ENCODE measurements at places on chromosomes 7 and 10.

GRCh38 chr7:108294595-108294994, 161.6 kb downstream of the NRCAM start:
- no peak for DNase-seq

DNA sequence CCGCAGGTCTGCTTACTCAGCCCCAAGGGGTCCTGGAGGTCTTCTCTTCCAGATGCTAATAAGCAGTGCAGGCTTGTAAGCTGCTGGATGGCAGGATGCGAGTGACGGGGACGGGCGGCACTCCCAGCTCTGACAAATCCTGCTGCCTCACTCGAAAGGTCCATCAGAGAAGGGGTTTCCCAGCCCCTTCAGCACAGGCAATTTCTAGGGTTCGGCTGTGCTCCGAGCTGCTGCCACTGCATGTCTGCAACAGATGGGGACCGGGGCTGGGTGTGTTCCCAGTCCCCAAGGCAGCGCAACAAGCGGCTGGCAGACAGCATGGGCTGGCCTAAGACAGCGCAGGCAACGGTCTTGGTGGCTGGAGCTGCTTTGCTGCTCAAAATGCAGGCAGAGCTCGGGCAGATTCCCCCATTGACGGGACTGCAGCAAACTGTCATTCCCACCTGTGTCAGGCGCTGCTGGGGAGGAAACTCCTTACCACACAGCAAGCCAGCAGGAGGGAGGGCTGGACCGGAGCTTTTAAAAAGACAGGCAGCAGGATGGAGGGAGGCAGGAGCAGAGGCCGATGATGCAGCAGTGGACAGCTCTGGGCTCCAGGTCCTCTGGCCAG, 62.4 kb downstream of the PRKAG2 start:
- no peak for DNase-seq

- DNase-seq, result no peak
These were observed 18.0 kb downstream of the CALU start for GRCh38 chr7:128757203-128757602.

GRCh38 chr7:132179080-132179430, 397.2 kb downstream of the PLXNA4 start:
- DNase-seq, result no peak

- no peak for DNase-seq
These were observed 39.3 kb downstream of the VSTM2A start for GRCh38 chr7:54581511-54581910.

- no peak for DNase-seq
These were observed 37.2 kb downstream of the PRSS2 start for GRCh38 chr7:142807855-142808460.

DNA sequence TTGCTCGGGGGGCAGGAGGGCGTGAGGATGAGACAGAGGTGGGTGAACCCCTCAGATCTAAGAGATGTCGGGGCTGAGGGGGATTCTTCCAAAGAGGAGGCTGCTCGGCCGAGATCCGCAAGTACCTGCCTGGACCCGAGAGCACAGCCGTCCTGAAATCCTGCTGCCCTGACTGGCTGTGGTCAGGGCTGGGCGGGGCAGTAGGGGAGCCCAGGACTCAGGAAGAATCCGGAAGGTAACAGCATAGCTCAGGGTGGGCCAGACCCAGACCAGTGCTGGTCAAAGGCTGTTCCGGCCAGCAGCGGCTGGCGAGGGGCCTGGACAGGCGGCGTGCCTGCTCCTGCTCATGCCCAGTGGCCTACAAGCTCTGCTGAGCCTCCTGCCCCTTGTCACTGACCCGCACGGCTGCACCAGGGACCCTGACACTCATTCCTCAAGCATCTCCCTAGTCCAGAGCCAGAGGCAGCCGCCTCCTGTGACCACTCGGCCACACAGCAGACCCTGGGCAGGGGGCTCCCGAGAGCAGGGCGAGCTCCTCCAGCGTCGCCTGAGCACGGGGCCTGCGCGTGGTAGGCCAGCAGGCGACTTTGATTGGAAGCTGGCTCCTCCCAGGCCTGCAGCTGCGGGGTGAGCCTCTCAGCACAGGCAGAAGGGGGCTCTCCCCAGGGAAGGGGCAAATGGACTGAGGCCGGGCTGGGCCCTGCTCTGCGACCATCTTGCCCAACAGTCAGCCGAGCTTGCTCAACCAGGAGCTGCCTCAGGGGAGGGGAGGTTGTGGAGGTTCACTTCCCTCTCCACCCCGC, 3.1 kb upstream of the ADAP1 start:
- DNase-seq, result no peak

DNA sequence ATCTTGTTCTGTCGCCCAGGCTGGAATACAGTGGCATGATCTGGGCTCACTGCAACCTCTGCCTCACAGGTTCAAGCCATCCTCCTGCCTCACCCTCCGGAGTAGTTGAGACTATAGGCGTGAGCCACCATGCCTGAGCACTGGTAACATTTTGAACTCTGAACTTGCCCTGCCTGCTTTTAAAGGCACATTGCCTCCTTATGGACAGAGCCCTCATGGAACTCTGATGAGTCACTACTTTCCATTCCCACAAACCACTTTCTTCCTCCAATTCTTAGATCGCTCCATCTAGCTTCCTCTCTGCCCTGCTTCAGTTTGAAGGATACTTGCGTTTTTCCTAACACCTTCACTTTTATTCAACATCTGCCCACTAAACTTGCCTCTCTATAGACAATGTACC, 38.1 kb downstream of the PRPS1L1 start:
- no peak for DNase-seq

DNA sequence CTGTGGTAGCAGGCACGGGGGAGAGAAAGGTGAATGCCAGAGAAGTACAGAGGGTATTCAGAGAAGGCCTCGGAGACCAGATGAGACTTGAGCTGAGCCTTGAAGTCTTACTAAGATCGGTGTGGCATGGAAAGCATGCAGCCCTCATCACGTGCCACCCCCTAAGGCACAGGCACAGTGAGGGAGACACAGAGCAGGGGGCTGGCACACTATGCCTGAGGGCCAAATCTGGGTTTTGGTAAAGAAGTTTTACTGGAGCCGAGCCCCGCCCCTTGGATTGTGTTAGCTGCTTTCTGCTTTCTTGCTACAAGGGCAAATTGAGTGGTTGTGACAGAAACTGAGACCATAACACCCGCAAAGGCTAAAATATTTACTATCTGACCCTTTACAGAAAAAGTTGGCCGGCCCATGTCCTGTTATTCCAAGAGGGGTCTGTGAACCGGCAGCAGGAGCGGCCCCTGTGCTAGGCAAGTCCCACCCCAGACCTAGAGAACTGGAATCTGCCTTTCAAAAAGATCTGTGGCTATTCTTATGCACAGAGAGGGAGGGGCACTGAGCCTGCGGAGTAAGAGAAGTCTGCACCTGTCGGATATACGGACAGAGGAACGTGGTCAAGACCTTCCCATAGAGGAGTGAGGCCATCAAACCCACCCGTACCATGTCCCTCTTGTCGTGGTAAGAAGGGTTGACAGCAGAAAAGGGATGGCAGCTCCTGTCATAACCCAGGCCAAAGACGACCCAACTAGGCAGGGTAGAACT, 109.3 kb upstream of the RHEB start:
- DNase-seq, result no peak

DNA sequence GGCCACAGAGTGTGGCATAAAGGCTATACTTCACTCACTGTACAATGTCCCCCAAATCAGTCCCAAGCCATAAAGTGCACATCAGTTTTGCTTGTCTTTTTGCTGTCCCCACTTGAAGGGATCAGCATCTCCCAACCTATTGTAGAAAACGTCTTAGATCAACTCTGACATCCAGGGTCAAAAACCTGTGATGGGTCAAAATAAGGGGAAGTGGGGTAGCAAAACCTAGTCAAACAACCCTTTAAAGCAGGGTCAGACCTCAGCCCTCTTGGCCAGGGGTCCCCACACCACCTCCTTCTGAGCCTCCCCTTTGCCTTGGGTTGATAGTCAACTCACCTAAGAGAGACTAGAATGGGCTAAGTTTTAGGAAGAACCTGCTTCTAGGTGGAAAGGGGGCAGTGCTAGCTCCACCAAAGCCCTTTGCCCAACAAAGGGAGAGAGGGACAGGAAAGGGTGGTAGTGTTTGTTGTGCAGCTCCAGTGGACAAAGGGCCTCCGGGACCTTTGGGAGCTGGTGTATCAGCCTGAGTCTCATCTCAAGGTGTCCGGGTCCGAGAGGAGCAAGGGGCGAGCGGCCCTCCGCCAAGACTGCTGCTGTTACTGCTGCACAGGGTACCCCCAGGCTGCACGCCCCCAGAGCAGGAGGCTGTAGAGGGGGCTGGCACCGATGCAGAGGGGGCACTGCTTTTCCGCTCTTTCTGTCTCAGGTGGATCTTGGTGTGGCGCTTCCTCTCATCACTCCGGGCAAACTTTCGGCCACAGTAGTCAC, 3.3 kb downstream of the EGR2 start:
- no peak for DNase-seq

DNA sequence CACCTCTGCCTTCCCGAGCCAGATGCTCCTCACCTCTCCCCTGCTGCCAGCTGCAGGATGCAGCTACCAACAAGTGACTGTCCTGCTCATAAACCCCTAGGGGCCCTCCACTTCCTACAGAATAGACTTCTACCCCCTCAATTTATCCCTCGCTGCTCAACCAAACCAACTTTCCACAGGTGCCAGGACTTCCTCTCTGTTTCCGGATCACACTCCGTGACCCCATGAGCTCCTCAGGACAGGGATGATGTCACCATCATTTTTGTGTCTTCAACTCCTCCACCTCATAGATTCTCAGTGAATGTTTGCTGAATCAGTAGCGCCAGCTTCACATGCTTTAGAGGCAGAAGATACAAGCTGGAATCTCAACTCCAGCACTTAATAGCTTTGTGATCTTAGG, 25.8 kb upstream of the ADRB1 start:
- DNase-seq, result no peak

DNA sequence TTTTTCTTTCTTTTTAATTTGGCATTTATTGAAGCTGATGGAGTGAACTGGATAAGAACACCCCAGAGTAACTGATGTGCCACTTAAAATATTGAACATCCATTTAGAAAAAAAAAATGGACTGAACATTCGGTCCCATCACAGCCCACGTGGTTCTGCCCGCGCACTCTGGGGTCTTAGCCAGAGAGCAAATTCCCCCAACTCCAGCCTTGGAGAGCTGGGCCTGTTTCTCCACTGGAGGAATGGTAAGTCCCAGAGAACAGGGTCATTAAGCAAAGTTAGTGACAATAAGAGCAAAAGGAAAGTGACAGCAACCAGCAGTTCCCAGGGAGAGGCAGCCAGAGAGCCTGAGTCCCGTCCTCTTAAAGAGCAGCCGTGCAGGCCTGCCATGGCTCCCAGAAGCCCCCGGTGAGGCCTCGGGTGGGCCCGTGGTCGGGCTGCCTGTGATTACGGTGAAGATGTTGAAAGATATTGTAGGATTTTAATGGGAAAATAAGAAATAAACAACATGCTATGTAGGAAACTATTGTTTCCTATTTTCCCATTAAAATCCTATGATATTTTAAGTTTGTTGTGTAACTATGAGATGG, 487.9 kb upstream of the MKI67 start:
- no peak for DNase-seq

GRCh38 chr7:86926732-86927131, 132.7 kb downstream of the ELAPOR2 start:
- no peak for DNase-seq

DNA sequence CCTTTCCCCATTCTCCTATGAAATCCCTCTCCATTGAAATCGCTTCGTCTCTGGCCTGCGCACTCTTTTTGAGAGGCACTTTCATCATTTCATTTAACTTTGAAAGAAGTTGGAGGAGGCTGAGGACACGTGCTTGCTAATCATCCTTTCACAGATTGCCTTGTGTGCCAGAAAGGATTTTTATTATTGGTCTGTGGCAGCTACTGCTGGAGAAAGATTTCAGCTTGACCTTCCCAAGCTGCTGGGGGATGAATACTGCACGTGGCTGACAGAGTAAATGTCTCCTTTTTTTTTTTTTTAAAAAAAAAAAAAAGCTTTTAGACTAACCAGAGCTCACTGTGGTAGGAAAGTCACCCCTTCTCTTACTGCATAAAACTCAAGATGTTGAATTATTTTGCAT, 44.2 kb upstream of the KCNIP2 start:
- no peak for DNase-seq

DNA sequence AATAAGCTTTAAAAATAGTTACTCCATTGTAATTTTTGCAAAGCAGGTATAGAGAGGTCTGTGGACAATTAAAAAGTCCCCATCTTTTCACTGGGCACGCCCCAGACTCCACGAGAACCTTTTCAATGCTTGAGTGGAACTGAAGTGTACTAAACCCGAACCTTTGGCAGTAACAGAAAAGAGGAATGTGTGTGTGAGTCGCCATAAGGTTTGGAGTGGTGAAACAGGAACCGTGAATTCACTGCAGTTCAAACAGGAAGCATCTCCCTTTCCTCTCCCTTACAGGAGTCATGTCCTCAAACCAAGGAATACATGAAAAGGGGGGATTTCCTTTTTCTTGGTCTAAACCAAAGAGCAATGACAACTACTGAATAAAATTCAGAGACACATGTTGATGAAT, 23.2 kb downstream of the NDUFB2 start:
- no peak for DNase-seq

DNA sequence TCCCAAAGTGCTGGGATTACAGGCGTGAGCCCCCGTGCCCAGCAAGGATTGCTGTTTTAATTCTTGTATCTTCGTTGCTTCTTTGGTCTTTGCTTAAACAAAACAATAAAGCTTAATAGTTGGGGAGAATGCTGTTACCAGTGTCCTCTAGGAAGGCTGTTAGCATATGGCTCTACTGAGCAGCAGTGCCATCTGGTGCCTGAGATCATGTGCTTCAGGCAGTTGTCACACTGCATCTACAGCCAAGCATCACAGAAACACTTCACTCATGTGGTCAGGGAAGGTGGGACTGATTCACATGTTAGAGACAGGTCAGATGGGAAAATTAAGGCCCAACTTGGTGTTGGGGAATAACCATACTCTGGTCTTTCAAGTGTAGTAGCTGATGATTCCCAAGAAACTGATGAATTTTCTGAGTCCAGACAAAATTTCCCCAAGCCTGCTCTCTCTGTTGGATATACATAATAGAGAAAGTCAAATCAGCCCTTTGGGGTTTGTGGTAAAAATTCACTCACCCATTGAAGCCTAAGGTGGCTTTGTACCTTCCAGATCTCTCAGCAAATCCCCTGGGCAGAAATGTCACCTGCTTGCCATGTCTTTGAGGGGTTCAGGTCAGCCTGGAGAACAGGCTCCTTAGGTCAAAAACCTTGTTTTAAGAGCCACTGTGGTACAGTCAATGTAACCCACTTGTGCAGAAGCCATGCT, 28.4 kb downstream of the UBE2D4 start:
- no peak for DNase-seq

DNA sequence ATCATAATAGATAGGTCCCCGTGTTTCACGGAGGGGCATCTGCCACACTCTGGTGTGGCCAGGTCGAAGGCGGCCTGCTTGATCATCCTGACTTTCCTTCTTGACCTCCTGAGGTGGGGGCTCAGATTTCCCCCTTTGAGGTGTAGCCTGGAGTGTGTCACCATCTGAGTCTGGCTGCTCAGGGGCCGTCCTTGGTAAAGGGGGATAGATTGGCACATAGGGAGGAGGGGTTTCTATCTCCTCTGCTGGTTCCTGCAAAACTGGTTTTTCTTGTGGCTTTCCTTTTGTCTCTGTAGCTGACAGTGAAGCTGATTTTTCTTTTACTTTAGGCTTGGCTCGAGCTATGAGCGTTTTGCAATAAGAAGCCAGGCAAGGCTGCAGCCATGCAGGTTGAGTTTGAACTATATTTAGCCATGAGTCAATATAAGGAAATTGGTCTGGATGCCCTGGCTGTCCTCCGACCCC, 7.1 kb upstream of the ZNF117 start:
- no peak for DNase-seq

GRCh38 chr7:153433223-153433622, 619.0 kb upstream of the DPP6 start:
- DNase-seq, result no peak

- DNase-seq, result no peak
These were observed 1180.3 kb downstream of the TYW1 start for GRCh38 chr7:68176974-68177373.

- DNase-seq, result no peak
These were observed 82.2 kb downstream of the DNAJB6 start for GRCh38 chr7:157419035-157419293.

Measured in cortex of kidney (tissue), 1 donor.